ENCODE measurements at places on chromosomes 7 and 10.

DNA sequence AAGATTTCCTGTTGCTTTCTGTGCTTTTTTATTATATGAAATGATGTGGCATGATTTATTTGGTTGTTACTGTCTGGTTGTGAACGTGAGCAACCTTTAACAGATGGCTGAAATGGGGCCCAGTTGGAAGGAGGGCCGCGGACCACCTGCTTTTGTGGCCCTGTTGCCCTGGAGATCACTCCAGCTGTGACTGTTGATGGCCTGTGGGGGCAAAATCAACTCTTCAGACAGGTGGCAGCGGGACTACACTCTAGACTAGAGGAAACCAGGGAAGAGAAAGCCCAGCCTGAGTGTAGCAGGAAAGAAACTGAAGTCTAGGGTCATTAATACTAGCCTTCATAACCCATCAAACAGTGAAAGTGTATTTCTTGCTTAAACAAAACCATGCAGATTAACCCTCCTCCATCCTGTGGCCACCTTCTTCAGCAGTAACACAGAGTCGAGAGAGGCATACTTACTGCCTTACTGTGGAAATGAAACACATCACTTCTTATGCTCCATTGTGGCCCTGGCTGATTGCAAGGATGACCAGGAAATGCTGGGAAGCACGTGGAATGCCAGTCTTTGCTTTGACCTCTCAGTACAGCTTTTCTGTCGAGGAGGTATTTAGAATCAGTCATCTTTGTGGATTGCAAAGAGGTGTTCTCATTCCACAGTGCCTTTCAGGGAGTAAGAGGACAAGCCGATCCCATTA is 80.5 kb downstream of the CCNY start:
- DNase-seq: no peak

- peak; percentile 85 for DNase-seq
Observed at GRCh38 chr10:79488336-79488735, 24.0 kb upstream of the EIF5AL1 start.

- no peak for DNase-seq
Observed at GRCh38 chr7:148382596-148382995, 208.0 kb upstream of the C7orf33 start.

- no peak for DNase-seq
Observed at GRCh38 chr7:16397501-16398145, 23.7 kb downstream of the CRPPA start.

DNA sequence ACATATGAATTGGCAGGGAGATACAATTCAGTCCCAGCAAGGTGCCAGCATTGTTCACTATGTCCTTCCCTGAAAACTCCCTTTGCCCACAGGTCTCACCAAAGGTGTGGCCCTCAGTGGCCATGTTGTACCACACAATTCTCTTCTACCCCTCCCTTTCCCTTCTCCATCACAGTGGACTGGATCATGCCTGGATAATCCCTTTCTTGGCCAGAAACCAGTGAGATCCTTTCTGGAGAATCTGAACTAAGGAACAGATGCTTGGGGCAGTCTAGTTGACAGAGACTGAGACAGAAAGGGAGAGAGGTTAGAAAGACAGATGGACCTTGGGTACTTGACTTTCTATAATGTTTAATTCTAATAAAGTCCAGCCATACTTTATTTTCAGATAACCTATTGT is 9.5 kb downstream of the NMT2 start:
- no peak for DNase-seq

Measured in GM04504 (cell line).